ENCODE measurements at places on chromosomes 11 and 22.

DNA sequence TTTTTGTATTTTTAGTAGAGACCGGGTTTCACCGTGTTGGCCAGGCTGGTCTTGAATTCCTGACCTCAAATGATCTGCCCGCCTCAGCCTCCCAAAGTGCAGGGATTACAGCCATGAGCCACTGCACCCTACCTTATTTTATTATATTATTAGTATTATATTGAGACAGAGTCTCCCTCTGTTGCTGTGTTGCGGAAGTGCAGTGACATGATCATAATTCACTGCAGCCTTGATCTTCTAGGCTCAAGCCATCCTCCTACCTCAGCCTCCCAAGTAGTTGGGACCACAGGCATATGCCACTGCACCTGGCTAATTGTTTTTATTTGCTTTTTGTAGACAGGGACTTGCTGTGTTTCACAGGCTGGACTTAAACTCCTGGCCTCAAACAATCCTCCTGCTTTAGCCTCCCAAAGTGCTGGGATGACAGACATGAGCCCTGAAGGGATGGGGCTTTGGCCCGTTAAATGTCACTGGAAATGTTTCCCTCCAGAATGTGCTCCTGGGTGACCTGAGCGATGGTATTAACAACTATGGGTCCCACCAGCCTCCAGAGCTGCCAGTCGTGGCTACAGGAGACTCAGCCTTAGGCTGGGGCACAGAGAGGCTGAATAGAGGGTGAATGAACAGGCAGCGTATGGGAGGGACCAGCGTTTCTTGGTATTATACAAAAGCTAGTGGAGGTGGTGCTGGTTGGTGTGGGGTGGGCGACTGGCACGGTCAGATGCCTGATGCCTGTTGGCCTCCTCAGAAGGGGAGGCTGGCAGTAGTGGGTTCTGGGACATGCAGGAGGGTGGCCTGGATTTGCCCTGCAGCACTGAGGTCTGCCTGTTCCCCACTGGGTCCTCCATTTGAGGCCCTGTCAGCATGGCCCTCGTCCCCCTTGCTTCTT is 7.3 kb downstream of the TANGO2 start:
- DNase-seq: no peak

DNA sequence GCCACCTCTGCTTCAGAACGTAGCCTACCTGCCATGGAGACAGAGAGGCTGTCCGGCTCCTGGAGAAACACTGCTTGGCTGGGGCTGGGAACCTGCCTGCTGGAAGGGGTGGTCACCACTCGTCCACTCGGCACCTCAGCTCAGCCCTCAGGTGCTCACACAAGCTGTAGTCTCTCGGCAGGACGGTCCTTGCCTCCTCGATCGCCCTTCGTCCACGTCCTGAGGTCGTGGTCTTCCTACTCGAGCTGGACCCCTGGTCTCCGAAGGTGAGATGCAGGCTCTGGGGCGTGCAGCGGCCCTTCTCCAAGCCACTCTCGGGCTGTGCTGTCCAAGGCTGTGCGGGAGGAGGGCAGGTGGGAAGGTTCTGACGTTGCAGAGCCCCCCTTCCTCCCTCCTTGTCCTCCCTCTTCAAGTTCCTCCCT is at the start of gene TBX10:
TSS of gene TBX10 (minus strand) at position 326 of the 422 bp plus-strand sequence. CDS start at position 35, 291 bp downstream.
- no peak for DNase-seq

- peak; percentile 52 for DNase-seq
Measured at GRCh38 chr11:114080219-114080618, 20.7 kb downstream of the ZBTB16 start.

GRCh38 chr22:38230108-38230825 is 28.5 kb downstream of the MAFF start:
- peak; percentile 62 for DNase-seq

DNA sequence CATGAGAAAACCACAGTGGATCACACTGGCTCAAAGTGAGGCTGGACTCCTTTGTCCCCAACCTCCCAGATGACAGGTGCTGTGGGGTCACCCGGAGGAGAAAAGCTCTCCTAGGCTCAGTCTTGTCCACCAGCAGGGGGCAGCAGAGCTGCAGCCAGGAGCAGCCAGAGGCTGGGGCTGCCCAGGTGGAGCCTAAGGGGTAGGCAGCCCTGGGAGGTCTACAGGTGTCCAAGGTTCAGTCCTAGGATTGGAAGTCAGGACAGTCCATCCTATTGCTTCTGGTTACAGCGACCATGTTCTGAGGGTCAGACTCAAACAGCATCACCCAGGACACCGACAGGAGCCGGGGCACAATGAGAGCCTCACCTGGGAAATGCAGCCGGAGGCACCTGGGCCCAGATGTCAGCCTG is 77.6 kb upstream of the IGLL5 start:
- DNase-seq: no peak

DNA sequence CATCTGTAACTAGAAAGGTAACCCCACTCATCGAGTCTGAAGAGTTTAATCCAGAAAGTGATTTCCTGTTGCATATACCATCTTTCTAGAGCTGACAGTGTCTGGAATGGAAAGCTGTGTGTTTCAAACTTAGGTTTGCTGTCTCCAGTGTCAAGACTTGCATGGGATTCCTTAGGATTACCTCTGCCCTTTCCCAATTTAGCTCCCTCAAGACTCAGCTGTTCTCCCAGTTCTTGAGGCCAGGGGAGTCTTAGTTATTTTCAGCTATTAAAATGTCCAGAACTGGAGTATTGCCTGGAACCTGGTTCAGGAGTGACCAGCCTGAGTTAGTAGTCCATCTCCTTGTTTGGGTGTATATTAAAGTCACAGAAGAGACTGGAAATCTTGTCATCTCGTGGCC is 25.0 kb upstream of the LDHA start:
- no peak for DNase-seq

GRCh38 chr11:120091701-120092100 is 46.2 kb downstream of the TRIM29 start:
- DNase-seq: no peak

DNA sequence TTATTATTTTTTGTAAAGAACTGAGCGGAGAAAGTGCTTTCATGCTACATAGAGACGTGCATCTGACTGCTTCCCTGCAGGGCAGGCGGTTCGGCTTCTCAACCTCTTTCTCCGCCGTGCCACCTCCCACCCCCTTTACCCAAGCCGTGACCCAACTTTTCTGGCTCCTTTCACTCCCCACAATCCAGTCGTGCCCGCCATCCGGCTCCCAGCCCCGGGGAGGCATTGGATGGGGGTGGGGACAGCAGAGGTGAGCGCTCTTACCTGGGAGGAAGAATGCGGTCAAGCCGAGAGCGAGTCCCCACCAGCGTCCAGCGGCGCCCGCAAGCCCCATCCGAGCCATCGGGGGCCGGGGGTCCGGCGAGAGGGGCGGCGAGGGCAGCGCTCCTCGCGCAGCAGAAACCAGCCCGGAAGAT is 781 bp downstream of the NECTIN1 start:
- no peak for DNase-seq

- DNase-seq: no peak
Measured at GRCh38 chr11:19102521-19102900, 14.5 kb upstream of the ZDHHC13 start.

DNA sequence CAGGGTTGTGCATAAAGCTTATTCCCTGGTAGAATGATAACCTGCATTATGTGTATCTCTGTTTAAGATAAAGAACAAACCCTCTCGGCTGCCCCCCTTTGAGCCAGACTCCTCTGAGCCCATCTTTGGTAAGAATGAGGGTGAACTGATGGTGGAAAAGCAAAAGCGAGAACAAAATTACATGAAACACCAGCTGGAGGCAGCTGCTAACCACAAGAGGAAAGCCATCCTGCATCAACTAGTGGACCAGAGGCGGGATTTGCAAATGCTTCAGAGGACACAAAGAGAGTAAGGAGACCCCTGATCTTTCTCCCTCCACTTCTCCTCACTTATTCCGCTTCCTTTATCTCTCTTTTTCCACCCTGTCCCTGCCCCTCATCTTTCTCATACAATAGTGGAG is 40.3 kb downstream of the CCDC81 start:
- no peak for DNase-seq

DNA sequence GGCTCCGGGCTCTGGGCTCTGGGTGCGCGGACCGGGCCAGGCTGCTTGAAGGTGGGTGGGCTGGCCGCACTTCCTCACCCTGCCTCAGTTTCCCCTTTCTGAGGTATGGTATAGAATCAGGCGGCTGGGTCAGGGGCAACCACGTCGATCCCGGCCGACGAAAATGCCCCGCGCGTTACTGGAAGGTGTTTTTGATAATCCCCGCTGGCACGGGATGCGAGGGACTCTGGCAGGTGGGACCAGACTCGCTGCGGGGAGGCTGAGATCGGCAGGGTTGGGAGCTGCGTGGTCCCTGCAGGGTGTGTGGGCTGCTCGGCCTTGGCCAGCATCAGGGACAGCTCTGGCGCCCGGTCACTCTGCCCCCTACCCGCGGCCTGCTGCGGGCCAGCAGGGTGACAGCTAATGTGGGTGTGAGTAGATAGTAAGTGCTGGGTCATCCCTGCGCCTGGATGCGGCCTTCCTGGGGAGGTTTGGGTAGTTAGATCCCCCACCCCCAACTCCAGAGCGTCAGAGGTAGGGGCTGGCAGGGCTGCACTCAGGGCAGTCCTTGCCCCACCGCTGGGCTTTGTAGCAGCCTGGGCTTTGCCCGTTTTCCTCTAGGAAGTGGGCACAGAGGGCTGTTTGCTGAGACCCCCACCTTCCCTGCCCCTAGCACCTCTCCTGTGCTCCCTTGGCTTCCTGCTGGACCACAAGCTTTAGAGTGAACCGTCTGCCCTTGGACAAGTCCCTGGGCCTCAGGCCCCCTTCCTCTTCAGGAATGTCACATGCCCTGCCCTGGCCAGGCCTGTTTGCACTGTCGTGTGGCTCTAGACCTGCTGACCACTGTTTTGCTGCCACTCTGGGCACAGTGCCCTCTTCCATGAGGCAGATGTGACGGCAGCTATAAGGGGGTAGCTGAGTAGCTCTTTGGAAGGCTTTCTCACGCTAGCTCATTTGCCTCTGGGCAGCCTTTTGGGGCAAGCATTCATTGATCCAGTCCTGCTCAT is 579 bp downstream of the TANGO2 start:
- peak; percentile 21 for DNase-seq

DNA sequence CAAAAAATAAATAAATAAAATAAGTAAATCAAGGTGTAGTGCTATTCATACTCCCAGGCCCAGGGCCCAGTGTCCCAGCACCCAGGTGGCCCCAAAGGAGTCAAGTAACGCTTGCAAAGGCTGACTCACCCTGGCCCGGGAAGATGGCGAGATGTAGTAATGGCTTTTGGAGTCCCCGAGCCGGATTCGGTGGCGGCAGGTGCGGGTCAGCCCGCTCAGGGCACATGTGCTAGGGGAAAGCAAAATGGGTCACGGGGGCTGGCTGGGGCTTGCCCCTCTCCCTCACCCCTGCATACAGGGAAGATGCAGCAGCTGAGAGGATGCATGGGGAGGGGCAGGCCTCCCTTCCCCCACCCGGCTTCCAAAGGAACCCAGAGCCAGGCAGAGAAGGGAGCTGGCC is 11.0 kb upstream of the FADS3 start:
- no peak for DNase-seq

- no peak for DNase-seq
Measured at GRCh38 chr11:130629039-130629438, 180.6 kb downstream of the ADAMTS15 start.

DNA sequence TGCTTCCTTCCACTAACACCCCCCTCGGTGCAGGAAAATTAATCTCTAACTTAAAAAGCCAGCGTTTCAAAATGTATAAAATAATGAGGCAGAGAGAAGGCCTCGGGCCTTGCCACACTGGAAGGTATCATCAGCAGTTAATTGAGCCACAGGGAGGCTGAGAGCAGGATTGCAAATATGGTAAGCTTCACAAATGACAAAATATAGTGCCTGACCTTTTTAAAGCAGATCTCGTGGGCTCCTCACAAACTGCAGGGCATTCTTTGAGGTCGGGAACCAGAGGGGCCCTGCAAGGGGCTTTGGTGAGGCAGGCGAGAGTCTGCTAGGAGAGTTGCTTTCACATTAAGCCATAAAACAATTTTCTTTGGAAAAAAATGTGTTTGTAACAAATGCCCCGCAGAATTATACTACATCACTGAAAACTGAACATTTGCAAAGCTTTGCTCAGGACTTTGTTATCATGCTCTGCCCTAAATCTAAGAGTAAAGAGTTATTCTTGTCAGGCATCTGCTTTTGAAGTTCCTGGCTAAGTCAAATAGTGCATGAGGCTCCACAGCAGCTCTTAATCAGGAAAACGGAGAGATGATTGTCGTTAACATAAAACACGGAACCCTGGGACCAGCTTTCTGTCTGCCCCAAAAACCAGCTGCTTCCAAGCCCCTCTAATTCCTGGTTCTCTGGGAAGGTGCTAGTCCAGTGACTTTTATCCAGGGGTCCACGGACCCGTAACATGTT is 61.4 kb upstream of the SYT13 start:
- DNase-seq: no peak

DNA sequence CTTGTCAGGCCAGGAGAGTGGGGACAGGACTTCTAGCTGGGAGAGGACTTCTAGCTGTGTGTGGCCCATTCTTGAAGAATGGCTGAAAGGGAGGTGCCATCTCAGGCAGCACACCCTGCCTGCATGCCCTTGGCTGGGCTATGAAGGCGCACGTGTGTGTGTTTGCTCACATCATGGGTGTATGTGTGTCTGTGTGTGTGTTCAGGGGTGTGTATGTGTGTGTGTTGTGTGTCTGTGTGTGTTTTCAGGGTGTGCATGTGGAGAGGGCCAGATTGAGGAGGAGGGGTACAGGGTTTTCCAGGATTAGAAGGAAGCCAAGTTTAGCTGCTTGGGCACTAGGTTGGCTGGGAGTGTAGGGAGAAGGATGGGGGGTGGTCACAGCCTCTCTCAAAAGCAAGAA is 16.6 kb downstream of the TP53I11 start:
- no peak for DNase-seq

DNA sequence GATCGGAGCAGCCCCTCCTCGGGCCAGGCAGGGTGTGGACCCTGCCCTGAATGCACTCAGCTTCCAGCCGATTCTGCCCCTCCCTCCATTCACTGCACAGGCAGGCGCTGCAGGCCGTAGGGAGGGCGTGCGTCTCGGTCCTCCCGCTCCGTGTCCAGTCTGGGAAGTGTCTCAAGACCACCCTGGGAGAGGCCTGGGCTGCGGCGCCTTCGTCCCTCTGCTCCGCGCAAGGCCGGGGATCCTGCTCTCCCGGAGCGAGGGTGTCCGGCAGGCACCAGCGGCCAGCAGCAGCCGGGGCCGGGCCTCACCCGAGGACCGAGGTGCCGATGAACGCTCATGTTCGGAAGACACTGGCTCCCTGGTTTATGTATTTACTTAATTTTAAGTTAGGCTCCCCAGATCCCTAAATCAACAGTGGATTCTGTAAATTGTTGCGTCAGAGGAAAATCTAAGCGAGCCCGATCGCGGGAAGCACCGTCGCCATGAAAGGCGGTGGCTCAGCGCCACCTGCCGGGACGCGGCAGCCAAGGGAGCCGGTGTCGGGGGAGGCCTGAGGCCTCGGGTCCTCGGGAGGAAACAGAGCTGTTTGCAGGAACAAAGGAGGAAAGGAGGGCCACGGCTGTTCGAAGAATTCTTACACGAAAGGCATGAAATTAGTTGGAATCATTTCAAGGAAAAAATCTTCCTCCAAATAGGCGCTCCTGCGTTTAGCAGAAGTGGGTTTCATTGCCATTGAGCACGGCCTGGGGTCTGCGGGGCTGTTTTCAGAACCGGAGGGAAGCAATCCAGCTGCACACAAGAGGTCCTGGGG is 195.3 kb downstream of the BRD1 start:
- DNase-seq: peak; percentile 39
